ENCODE measurements at places on chromosomes 4 and X. TPM values are rescaled to one million over a fixed set of nuclear protein-coding genes. Genes with fewer than 3 reads are reported as not detected.

GLRA3 gene
- not detected for polyA plus RNA-seq

DNA sequence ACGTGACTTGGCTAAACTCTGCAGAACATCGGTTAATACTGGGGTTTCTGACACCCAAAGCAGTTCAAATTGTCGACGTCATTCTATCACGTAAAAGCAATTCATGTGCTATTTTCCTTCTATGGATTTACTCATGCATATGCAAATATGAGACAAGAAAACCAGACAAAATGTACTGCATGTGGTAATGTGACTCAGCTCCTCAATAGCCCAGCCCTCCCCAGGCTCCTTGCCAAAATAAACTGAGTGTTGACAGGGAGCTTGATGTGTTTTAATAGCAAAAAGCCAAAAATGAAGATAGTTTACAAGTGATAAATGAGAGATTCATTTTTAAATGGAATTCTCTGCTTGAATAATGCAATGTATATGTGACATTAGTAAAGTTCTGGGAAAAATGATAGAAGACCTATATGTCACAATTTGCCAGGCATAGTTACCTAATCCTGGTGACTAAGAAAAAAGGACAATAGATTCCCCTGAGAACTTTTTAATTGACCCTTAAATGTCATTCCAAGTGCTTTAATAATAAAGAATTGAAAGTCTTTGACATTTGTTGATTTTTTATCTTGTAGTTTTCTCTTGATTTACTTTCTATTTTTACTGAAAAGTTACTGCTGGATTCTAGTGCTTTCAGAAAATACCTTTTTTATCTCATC, 1700.6 kb upstream of the TENM3 start:
- DNase-seq: no peak

- DNase-seq: no peak
Observed at GRCh38 chr4:32601848-32602247, 1881.7 kb downstream of the PCDH7 start.

CSN1S1 gene
- not detected for polyA plus RNA-seq

GRCh38 chrX:9558615-9559014, 93.8 kb downstream of the TBL1X start:
- DNase-seq: no peak

- DNase-seq: no peak
Observed at GRCh38 chrX:115367951-115368350, 78.4 kb downstream of the LUZP4 start.

DNA sequence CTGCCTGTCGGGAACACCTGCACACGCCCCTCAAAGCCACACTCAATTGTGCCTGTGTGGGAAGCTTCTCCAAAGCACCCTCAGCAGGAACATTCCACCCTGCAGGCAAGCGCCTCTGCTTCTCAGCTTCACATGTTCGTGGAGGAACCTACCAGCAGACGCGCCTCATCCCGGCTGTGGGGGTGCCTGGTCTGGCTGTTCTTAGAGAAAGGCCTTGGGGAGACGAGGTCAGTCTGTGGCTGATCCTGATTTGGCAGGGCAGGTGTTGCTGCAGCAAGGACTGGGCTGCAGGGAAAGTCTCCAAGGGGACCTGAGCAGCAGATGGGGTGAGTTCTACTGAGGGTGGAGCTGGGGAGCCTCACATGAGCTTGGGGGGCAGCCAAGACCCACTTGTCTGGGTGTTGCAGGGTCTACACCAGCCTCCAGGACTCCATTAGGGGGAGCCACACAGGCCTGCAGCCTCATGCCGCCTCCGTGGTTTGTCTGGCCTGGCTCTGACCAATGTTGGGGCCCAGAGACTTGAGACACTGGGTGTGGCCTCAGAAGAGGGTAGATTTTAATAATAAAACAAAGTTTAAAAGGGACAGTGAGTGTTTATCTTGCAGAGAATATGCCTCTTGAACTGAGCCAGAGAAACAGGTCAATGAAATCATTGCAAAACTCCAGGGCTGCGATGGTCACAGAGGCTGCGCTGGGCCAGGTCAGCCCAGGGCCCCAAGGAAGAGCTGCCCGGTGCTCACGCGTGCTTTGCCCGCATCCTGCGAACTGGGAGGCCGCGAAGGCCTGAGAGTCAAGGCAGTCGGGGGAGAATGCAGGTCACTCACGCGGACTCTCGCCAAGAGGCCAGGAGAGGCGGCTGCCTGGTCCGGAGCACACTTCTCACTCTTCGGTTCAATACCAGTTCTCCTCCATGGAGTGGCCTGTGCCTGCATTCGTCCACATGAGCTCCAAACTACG, 21.1 kb downstream of the RNF212 start:
- no peak for DNase-seq

- DNase-seq: no peak
Observed at GRCh38 chrX:139091066-139091465, 379.5 kb upstream of the FGF13 start.

DNA sequence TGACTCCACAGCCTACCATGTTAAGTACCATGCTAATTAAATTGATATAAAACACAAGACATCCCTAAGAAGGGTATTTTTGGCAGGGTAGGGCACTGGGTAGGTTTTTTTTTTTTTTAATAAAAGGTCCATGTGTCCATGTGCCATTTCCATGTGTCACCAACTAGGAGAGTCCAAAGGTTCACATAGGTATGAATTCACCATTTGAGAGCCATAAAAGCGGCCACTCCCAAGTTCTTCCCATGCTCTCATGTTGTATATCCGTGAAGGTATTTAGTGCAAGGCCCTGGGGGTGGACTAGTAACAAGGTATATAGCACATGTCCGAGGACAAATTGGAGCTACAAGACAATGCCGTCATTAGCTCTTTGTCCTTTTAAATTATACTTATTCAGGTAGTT, 107.3 kb downstream of the PDE5A start:
- no peak for DNase-seq

DNA sequence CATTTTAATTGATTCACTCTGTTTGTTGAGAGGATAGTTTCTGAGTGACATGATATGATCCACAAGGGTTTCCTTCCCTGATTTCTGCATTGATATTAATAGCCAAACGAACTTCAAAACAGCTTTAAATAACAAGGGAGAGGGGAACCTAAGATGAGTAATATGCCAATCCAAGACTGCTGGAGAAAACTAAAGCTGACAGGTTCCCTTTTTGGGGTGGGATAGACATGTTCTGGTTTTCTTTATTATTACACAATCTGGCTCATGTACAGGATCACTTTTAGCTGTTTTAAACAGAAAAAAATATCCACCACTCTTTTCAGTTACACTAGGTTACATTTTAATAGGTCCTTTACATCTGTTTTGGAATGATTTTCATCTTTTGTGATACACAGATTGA, 182.2 kb downstream of the AR start:
- DNase-seq: no peak

RPA4 gene
- 0.11 TPM for polyA plus RNA-seq

- DNase-seq: no peak
Observed at GRCh38 chrX:109440475-109440874, 41.4 kb downstream of the GUCY2F start.

DNA sequence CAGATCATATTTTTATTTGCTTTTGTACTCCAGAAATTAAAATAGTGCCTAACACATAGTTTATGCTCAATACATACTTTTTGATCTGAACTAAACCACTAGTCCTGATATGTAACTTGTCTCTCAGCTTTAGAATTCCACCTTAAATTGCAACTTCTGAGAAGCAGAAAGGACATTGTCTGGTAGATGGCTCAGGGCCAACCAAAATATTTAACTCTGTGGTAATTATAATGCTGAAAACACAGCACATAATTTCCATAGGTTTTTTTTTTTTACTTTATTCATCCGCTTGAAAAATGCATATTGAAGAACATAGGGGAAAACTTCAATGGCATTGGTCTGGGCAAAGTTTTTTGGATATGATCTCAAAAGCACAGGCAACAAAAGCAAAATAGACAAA, 59.3 kb downstream of the AREG start:
- DNase-seq: no peak

ATP1B4 gene
- polyA plus RNA-seq: not detected

DNA sequence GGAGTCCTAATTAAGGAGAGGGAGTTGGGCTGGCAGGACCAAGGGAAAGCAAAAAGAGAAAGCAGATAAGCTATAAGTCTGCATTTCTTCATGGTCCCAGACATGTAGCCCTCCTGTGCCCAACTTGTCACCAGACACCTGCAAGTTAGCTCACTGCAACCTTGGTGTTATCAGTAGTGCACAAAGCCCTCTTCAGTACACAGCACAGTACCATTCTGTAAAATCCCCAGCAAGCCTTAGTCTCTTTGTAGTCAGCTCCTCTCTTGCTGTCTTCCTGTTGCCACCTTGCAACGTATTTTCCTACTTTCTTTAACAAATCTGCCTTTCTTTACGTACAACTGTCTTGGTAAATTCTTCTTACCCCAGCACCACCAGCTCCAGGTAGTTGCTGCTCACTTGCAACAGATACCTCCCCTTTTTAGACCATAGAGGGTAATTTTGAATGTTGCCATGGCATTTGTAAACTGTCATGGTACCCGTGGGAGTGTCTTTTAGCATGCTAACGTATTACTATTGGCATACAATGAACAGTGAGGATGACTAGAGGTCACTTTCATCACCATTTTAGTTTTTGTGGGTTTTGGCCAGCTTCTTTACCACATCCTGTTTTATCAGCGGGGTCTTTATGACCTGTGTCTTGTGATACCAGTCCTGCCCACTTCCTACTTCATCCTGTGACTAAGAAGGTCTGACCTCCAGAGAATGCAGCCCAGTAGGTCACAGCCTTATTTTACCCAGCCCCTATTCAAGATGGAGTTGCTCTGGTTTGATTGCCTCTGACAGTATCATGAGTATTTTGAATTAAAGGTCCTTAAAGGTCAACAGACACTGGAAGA, 28.3 kb upstream of the AP1S2 start:
- DNase-seq: no peak

GRCh38 chr4:173160871-173161270, 7.7 kb upstream of the GALNT7 start:
- DNase-seq: no peak

- DNase-seq: no peak
Observed at GRCh38 chrX:139831017-139831416, 101.8 kb downstream of the ATP11C start.

DNA sequence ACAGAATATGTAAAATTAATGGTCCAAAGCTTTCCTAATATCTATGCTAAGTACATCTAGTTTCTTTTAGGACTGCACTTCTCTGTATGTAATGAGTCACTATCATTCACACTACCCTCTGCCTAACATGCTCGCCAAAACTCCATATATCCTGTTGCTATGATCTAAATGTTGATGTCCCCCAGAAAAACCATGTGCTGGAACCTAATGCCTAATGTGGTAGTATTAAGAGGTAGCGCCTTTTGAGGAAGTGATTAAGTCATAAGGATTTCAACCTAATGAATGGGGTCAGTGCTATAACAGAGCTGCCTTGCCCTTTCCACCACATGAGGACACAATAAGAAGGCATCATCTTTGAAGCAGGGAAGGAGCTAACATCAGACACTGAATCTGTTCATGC, 34.9 kb upstream of the NFKB1 start:
- no peak for DNase-seq

Data from keratinocyte (primary cell).